ENCODE measurements at places on chromosomes 12 and 14.
A peak's percentile ranks its signal among the peaks of the same experiment; 100 is the strongest.

GRCh38 chr14:91947475-91948184 lies at the start of gene FBLN5:
Gene FBLN5, minus strand, starts transcription at chr14:91947694. Its CDS starts 465 bp downstream, at chr14:91947229.
- DNase-seq = peak; percentile 88

DNA sequence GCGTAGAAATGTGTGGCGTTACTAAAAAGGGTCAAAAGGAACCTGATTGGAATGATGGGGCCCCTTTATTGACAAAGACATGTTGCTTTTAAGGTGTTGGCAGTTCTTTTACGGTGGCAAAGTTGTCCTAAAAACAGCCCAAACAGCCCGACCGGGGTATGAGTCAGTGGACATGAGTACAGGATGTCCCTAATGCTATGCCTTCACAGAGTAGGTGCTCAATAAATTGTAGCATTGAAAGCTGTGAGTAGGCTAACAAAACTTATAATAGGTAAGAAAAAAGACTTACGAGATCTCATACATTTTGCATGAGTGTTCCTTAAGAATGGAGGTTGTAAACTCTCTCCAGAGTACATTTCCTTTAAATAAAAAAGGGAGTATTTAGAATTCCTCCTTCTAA lies 2.6 kb downstream of the ELK3 start:
- DNase-seq = peak; percentile 41

DNA sequence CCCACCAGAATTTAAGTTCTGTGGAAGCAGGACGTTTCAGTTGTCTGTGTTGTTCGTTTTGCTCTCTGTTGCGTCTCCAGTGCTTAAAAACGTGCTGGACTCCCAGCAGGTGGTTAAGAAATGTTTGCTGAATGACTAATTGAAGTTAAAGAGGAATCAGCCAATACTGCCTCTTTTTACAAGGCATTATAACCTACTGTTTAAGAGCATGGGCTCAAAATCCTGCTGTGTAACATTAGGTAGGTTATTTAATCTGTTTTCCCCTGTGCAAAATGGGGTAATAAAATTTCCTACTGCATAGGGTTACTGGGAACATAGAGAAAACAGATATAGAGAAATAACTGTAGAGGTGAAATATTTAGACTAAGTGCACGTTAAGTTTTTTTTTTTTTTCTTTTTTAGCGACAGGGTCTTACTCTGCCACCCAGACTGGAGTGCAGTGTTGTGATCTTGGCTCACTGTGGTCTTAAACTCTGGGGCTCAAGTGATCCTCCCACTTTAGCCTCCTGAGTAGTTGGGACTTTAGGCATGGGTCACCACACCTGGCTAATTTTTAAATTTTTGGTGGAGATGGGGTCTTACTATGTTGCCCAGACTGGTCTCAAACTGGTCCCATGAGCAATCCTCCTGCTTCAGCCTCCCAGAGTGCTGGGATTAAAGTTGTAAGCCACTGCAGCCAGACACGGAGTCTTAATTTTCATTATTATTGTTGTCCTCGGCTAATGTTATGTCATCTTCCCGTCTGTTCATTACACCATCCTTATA lies 139.4 kb upstream of the PRICKLE1 start:
- no peak for DNase-seq

DNA sequence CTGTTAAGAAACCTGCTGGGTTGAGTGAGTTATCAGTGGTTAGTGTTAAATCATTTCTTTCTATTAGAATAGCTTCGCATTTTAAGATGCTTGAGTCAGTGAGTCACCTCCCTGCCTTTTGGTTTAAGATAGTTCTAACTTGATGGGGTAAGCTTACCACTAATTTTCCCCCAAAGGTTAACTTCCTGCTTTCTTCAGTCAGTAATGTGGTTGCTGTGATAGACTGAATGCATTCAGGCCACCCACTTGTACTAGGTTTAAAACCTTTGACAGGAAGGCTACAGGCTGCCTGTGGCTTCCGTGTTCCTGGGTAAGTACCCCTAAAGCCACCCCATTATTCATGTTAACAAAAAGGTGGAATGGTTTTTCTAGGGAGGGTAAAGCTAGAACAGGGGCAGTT lies 25.3 kb downstream of the CLEC2A start:
- DNase-seq = peak; percentile 11

GRCh38 chr12:98955284-98955683 lies 310.2 kb downstream of the APAF1 start:
- DNase-seq = peak; percentile 16

GRCh38 chr12:132502149-132502881 lies 12.4 kb downstream of the FBRSL1 start:
- DNase-seq = no peak

DNA sequence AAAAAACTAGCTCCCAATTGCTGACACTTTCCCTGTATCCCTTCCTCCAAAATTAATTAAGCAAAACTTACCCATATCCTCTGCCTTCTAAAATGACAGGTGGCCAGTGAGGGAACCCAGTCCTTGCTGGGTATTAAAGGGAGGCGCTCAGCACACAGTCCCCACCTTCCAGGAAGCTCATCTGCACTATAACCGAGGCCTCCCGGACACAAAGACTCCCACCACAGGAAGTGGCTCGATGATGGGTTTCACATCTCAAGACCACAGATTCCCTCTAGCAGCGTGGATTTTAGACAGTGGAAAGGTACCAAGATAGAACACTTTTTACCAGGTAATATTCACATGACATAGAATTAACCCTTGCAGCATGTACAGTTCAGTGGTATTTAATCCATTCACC lies 126.8 kb upstream of the NCOR2 start:
- no peak for DNase-seq

DNA sequence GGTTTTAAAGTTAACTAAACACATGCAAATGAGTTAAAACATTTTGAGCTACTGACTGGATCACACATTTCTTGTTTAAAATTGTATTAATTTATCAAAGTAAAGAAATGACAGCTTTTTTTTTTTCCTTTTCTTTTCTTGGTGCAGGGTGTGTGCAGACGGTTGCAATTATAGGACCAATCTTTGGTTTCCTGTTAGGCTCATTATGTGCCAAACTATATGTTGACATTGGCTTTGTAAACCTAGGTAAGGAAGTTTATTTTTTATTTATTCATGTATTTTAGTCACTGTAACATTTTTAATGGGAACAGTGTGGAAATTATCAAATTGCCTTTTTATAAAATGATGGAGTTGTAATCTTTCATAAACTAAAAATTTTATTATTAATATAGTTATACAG lies 21.9 kb downstream of the SLCO1C1 start:
- no peak for DNase-seq

- DNase-seq = peak; percentile 45
Measured at GRCh38 chr14:91649930-91650329, 82.0 kb downstream of the CATSPERB start.

DNA sequence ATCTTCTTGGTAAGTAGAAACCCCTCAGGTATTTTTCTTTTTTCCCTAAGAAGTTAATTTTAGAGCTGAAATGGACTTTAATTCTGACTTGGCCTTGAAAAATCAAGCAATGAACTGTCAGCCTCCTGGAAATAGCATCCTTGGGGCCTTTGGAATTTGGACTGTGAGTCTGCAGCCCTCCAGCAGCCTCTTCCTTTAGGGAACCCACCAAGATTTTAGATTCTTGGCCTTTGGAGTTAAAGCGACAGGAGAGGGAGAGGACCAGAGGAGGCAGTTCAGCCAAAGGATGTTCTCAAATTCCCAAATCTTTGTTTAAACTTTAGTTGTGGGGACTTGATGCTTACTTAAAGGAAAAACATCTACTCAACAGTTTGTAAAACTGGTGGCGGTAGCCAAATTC lies 288.6 kb downstream of the AACS start:
- DNase-seq = no peak

DNA sequence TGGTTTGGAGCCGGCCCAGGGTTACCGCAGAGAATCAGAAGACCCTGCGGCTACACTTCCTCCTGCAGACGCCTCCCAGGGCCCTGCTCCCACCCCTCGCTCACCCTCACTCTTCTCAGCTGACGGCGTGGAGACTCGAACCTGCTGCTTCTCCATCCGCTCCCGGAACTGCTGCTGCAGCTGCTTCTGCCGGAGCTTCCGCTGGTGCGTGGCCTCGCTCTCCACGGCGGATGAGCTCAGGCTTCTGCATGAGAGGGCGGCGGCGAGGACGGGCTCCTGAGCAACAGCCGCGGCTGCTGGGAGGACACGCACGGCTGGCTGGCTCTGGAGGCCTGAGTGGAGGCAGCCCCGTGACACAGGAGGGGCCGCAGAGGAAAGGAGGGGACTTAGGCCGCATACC lies 33.3 kb downstream of the RAD52 start:
- no peak for DNase-seq

- DNase-seq = no peak
Measured at GRCh38 chr14:60867503-60868172, 113.2 kb downstream of the TRMT5 start.

DNA sequence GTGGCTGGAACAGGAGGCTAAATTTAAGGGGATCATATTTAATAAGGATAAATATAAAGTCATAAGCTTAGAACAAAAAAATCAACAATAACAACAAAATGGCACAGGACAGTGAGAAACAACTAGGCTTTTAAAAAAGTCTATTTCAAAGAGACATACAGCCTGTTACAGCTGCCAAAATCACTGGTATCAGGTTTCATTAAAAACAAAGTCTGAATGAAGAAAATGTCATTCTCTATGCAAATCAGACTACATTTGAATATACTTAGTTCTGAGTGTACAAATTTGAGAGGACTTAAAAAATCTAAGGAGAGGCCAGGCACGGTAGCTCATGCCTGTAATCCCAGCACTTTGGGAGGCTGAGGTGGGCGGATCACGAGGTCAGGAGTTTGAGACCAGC lies 44.0 kb downstream of the TFCP2 start:
- peak; percentile 49 for DNase-seq

DNA sequence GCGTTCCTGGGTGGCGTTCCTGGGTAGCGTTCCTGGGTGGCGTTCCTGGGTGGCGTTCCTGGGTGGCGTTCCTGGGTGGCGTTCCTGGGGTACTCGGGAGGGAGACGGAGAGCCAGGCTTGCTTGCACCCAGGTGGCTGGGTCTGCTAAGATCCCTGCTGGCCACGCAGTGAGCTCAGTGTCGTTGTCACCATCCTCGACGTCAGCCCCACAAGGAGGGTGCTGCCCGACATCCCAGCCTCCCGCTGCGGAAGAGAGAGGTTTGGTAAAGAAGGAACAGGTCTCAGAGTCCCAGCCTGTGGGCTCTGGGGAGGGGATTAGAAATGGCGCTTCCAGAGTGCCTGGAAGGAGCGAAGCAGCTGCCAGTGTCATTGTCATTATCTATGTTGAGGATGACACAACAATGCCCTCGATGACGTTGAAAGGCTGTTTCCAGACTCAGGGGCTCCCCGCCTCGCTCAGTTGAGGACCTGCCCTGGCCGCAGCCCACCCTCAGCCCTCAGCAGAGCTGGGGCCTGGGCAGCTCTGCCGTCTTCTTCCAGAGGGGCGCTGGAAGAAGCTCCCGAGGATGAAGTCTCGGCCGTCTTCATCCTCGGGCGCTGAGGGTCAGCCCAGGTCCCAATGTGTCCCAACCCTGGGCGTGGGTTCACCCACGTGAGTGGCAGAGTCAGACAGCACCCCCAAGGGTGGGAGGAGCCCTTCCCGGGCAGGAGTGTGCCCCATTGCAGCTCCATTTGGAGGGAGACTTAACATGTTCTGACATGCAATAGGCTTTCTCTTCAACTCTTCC lies 328.8 kb downstream of the ADGRD1 start:
- no peak for DNase-seq
